Suppressor macrophage treated with lipopolysaccharide for 4 hours (primary cell): ENCODE measurements at places on chromosomes 6 and 20.
A peak's percentile ranks its signal among the peaks of the same experiment; 100 is the strongest.

GRCh38 chr6:149842331-149842730 lies 21.8 kb downstream of the LRP11 start:
- no peak for DNase-seq

- no peak for DNase-seq
Measured at GRCh38 chr6:46963626-46964025, 41.9 kb upstream of the ADGRF5 start.

- peak; percentile 84 for DNase-seq
Measured at GRCh38 chr6:112153926-112154607, 66.7 kb downstream of the FAM229B start.

DNA sequence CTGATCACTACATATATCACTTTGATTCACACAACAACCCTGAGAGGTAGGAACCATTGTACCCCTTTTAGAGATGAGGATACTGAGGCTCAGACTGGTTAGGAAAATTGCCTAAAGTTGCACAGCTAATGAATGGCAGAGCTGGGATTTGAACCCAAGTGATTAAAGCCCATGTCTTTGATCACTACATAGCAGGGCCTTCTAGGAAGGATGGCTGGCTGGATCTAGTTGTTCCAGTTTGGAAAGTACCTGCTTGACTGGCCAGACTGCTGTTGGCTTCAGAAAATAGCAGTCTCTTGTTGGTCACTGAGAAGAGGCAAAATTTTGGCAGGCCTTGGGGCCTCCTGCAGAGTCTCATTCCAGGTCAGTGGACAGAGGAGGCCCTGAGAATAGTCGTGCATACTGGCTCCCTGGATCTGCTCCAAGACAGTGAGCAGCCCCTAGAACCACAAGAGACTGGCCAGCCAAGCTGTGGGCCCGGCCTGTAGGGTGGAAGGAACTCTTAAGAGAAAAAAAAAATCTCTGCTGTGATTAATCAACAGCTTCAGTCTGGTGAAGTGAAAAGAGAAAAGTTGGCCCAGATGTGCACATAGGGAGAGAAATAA lies 17.5 kb downstream of the PPARD start:
- DNase-seq: no peak
